ENCODE measurements at places on chromosomes 12 and 14.

- DNase-seq = no peak
These were observed 1.7 kb upstream of the C12orf56 start for GRCh38 chr12:64392221-64392620.

GRCh38 chr12:92493816-92494215 is 209.0 kb upstream of the PLEKHG7 start:
- no peak for DNase-seq

DNA sequence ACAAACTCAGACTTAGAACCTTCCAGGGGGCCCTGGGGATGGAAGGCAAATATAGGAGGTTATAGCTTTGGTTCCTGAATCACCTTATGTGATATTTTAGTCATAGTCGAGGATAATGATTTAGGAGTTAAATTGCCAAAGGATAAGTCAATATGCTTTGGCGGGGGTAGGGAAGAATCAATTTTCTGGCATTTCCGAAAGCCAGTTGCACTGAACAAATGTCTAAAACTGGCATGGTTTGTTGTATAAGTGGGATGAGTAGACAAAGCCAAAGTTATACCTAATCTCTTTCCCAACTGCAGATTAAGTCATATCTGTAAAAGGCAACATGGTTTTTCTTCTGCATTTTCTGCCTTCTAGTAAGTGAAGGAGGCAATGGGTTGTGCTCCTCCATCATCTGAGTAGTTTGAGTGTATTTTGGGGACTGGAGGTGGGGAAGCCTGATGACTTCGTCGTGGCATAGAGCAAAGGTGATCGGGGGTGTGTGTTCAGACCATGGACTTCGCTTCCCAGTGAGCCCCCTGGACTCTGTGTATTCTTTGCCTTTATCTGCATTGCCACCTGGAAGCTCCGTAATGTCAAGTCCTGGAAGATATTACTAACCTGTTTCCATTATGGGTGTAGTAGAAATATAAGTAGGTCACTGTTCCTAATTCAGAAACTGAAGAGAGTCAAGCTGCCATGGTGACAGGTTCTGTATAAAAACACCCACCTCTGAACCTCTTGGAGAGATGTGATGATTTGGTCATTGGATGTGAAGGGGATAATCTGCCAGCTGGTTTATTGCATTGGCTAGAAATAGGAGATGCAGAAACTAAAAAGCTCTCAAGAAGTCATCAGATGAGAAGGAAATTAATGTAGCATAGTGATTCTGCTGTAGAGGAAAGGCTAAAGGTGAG is 24.5 kb downstream of the PPFIBP1 start:
- DNase-seq = no peak

DNA sequence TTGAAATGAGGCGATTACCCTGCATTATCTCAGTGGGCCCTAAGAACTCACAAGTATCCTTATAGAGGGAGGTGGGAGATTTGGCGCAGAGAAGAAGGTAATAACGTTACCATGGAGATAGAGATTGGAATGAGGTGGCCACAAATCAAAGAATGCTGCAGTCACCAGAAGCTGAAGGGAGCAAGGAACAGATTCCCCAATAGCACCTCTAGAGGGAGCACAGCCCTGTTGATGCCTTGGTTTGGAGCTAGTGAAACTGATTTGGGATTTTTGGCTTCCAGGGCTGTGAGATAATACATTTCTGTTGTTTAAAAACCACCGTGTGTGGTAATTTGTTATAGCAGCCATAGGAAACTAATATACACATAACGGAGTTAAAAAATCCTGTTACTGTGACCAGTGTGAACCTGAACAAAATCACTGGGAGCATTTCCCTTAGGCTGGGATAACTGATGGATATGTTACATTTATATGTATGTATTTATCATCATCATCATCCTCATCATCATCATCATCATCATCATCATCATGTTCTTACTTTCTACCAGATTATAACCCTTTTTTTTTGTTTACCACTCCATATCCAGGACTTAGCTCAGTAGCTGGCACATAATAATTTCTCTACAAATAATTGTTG is 100.3 kb downstream of the LIN7A start:
- peak; percentile 40 for DNase-seq

DNA sequence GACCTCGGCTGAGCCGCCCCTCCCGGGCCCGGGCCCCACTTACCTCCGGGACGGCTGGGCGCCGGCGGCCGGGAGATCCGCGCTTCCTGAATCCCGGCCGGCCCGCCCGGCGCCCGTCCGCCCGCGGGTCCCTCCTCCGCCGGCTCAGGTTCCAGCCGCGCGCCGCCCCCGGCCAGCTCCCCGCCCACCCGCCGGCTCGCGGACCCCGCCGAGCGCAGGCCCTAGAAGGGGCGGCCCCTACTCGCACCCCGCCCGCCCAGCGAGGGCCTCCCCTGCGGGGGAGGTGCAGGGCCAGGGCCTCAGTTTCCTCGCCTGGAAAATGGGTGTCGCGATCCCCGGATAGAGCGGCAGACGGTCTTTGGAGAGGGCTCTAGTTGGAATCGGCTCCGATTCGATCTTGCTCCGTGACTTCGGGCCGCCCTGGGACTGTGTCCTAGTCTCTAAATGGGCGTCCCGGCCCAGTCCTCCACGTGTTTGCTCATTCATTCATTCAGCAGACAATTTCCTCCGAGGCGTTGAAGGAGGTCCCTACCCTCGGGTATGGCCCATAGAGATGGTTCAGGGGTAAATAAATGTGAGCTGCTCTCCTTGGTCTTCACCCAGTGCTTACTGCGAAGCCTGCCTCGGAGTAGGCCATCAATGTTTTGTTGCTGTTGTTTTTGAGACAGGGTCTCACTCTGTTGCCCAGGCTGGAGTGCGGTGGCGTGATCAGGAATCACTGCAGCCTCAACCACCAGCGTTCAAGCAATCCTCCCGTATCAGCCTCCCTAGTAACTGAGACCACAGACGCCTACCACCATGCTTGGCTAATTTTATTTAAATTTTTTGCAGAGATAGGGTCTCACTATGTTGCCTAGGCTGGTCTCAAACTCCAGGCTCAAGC is at the start of gene TRPV4:
Gene TRPV4, minus strand, starts transcription at position 92 of the 883 bp plus-strand sequence. CDS start 18,602 bp downstream, outside the sequence.
- no peak for DNase-seq

DNA sequence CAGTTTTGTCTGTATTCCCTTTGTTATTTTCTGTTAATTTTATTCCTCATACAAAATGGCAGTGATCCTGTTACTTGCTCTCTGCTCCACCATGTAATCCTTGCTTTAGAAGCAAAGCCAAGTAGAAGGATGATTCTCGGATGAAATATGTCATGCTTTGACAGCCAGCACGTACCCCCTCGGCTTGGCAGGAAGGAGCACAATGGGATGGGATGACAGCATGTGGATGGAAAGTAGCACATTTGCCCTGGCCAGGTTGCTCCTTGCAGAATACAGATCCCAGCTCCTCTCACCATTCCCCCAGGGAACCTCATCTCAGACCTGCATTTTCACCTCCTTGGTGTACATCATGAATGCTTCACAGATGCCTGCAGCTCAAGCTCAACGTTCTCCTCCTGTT is 35.1 kb upstream of the ATF1 start:
- no peak for DNase-seq

DNA sequence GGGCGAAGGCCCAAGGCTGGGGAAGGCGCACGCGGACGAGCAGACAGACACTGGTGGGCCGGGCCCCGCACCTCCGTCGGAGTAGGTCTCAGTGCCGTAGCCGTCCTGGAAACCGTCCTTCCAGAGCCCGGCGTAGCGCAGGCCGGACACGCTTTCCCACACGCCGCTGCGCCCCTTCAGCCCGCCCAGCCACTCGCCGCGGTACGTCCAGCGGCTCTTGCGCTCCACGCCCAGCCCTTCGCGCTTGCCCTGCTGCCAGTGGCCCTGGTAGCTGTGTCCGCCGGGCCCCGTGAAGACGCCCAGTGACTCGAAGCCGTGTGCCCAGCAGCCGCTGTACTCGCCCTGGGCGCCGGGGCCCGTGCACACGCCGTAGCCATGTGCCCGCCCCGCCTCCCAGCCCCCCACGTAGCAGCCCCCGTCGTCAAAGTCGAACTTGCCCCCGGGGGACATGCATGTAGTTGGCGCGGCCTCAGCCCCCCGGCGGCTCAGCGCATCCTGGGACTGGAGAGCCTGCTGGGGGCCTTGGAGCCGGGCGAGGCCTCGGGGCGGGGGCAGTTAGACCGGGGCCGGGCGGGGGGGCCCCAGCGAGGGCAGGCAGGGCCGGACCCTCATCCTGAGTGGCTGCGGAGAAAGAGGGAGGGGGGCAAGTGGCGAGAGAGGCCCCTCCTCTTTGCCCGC is 1.4 kb downstream of the JPH4 start:
- DNase-seq = no peak

- DNase-seq = no peak
These were observed 99.9 kb downstream of the TMTC3 start for GRCh38 chr12:88241862-88242570.

- no peak for DNase-seq
These were observed 2.0 kb upstream of the GALC start for GRCh38 chr14:87994974-87995373.

DNA sequence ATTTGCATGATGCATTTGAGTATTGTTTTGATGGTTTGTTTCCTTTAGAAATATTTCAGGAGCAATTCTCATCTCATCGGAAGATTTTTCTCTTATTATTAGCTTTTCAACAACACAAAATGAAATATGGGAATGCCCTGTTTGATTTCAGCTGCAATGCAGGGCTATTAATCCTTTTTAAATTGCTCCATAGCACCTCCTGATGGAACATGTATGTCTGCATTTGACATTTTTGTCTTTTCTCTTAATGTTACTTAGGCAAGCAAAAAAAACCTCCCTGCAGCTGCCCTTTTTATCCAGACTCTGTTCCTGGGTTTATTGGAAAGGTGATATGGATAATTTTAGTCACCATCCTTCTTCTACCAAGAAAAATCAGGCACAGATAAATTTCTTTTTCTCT is 895.8 kb downstream of the RPS29 start:
- no peak for DNase-seq

DNA sequence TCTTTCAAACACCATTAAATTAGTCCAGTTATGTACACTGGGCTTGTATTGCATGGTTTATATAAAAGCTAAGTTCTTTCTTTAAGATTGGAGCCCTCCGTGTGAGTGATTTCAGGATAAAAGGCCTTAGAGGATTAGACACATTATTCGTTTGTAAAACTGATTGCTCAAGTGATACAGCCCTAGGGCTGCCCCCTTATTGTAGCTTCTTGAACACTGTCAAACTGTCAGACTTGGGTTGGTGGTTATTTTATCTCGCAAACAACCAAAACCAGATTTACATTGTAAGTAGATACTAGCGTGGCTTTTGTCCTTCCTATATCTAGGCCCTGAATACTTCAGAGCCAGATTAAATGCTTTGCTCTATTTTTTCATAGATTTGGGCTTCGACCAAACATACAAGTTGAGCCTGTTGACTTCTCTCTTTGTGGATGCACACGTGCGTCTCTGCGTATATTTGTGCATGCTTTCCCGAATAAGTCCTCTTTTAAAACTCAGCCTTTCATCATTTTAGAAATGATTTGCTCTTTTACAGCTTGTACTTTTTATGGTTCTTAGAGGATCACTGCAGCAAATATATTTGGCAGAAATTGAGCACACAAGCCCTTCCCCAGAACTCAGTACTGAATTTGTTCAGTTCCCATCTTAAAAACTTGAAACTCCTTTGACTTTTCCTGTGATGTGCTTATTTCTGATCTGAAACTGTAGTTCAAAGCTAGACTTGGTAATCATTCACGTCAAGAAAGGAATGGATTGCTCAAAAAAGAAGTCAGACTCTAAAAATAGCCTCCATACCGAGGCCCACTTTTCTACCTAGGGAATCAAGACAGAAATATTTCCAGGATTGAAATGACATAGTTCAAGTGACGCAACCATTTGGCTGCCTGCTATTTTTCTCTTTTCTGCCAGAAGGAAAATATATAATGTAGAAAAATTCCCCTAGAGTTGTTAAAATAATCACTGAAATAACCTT is 129.5 kb downstream of the ETV6 start:
- no peak for DNase-seq

- DNase-seq = no peak
These were observed 1.7 kb upstream of the SELPLG start for GRCh38 chr12:108635201-108635996.

DNA sequence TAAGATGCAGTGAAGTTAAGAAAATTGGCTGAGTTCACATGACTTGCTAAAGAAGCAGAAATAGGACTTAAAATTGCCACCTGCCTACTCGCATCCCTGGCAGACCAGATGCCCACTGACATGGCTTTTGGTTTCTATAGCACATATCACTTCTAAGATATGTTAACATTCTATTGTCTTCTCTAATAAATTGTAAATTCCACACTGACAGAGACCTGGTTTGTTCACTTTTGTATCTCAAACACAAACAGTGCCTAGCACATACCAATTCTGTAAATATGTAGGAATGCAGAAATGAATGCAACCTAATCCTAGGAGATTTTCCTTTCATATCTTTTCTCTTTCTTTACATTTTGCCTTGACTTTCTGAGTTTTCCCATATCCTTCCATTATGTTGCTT is 1047.6 kb downstream of the AACS start:
- DNase-seq = no peak

GRCh38 chr12:11771895-11772502 is 122.5 kb downstream of the ETV6 start:
- DNase-seq = no peak

DNA sequence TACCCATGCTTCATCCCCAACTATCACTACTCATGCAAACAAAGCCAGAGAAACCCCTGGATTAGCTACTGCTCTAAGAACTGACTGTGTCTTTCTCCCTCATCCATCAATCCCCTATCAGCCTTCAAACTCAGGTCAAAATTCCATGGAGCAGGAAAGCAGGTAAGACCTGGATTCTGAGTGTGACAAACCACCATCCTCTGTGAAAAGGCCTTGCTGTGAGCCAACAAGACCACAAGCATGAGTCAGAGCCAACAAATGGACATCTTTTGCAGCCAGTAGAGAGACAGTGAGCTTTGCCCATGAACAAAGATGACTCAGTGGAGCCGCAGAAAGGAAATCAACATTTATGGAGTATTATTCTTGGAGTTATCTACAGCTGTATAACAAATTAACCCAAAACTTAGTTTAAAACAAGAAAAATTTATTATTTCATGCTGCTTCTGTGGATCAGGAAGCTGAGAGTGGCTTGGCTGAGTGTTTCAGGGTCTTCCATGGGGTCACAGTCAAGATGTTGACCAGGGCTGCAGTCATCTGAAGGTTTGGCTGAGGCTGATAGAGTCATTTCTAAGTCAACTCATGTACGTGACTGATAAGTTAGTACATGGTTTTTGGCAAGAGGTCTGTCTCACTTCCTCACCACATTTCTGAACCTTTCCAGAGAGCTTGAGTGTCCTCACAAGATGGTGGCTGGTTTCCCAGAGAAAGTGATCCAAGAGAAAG is 61.1 kb downstream of the PITPNM2 start:
- DNase-seq = no peak

DNA sequence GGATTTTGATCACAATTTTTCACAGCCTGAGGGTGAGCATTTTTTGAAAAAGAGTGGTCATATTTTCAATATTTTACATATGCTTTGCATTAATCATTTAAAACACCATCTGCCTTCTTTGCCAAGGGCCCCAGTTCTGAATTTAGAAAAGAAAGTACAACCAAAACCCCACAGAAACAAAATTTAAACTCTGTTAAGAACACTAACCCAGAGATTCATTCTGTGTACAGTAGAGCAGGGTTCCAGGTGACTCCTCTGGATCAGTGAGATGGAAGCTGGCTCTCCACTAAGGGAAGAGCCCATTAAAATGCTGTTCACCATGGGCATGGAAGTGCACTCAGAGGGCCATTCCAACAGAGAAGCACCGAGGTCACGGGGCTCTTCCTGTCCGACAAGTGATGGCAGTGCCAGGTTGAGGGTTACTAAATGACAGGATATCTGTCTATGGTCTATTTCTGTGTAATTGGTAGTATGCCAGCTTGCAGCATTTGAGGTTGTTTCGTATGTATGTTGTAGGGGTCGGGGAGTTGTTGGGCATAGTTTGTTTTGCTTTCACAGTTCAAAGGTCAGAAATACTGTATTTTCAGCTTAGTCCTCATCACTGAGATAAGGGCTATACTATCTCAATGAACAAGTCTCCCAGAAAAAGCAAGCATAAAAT is 95.9 kb downstream of the SLC35F4 start:
- no peak for DNase-seq
